Stimulated activated CD4-positive, alpha-beta T cell treated with anti-CD3 and anti-CD28 coated beads, TNF-alpha, amount 100 ng/mL, for 24 hours (primary cell): ENCODE measurements at places on chromosomes 1 and 21.

DNA sequence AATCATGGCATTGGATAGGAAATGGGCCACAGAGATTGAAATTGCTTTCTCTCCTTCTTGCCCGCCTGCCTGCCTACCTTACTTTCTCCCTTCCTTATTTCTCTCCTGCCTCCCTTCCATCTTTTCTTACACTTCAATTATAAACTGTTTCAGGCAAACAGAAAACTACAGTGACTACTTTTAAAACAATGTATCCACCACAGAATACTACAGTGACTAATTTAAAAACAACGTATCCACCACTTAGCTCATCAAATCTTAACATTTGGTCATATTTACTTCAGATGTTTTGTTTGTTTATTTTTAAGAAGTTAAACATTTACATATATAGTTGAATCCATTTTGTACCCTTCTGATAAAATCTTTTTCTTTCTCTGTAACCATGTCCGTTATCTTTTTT, 54.4 kb downstream of the SNRPE start:
- DNase-seq, result no peak

- no peak for DNase-seq
Measured at GRCh38 chr1:220368352-220369265, 96.4 kb upstream of the RAB3GAP2 start.

GRCh38 chr1:232529747-232530146, 100.2 kb downstream of the SIPA1L2 start:
- DNase-seq, result no peak

GRCh38 chr1:156601892-156602291, 613 bp upstream of the GPATCH4 start:
- no peak for DNase-seq

- DNase-seq, result no peak
Measured at GRCh38 chr1:32636914-32637645, 13.3 kb downstream of the ZBTB8OS start.

GRCh38 chr1:154091706-154092105, 63.2 kb downstream of the NUP210L start:
- DNase-seq, result no peak

DNA sequence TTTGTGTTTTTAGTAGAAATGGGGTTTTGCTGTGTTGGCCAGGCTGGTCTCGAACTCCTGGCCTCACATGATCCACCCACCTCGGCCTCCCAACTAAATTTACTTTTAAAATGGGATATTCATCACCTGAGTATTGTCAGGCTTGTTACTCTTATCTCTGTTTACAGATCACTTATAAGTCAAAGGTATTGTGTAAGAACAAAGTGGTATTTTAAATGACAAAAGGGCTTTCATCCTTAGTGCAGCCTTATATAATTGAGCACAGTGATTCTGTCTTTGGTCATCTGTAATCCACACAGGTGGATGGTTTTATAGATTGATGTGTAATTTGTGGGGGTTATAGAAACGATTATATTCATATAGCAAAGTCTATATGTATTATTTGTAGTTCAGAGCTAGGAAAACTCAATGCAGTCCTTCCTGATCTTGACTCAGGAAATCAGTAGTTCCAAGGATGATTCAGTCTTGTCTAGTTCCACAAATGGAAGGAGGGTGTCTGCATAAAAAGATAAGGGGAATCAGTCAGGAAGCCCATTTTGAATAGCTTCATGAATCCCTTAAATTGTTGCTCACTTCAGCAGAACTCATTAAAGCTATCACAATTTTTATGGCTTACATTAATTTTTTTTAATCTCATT, 34.6 kb downstream of the STXBP3 start:
- no peak for DNase-seq

DNA sequence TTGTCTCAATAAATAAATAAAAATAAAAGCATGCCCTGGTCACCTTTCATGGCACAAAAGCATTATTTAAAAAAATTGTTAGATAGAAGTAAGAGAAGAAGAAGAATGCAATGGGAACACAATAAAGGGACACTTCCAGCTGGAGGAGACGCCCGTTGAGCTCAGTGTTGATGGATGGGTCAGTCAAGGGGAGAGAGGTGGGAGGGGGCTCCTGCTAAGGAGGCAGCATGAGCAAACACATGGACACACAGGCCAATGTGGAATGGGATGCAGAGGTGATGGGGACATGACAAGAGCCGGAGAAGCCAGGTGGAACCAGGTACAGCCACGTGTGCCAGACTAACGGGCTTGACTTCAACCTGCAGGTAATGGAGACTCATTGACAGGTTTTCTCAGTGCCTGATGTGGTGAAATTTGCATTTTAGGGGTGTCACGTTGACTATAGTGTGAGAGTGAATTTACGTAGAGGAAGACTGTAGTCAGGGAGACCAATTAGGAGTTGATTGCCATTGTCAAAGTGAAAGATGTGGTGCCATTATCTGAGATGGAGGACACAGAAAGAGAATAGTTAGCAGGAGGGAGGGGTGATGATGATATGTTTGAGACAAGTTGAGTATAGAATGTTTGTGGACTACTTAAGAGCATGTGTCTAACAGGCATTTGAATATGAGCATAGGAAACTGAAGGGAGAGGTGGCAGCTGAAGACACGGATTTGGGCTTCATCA, 48.7 kb upstream of the ATP2B4 start:
- no peak for DNase-seq

- no peak for DNase-seq
Measured at GRCh38 chr1:50416150-50416527, 7.1 kb downstream of the DMRTA2 start.

- no peak for DNase-seq
Measured at GRCh38 chr1:113530021-113530420, 139.7 kb downstream of the MAGI3 start.

GRCh38 chr1:106225403-106225802, 831.1 kb upstream of the PRMT6 start:
- no peak for DNase-seq

DNA sequence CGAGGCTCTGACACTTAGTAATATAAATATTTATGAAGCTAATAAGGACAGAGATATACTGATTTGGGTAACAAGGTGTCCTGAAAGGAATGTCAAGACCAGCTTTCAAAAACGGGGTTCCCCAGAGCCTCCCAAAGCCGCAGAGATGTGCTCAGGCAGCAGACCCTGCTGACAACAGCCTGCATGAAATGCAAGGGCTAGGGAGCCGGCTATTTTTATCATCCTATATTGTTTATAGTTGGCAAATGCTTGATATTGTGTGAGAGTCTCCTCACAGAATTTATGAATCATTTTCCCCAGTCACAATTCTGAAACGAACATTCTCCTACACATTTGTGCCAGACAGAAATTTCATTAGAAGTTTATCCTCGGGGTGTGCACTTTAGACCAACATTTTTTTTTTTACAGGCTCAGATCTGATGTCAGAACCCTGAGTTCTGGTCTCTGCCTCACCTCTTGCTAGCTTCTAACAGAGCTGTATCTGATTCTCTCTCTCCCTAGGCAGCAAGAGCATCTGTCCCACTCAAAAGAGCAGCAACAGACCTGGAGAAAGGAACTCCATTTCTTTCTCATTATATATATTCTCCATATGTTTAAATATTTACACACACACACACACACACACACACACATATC, 302.3 kb upstream of the PLD5 start:
- DNase-seq, result no peak

DNA sequence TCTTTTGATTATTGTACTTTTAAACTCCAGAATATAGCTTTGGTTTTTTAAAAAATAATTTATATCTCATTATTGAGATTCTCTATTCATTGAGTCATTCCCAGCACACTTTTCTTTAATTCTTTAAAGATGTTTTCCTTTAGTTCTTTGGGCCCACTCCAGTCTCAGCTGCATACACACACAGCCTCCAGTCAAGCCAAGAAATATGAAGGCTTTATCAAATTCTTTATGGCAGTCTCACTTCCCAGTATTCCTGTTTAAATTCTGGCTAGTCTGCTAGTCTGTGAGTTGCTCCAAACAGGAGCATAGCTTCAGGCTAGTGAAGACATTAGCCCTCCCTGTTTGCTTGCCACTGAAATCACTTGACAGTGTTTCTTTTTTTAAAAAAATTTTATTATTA, 61.2 kb downstream of the CRP start:
- no peak for DNase-seq

DNA sequence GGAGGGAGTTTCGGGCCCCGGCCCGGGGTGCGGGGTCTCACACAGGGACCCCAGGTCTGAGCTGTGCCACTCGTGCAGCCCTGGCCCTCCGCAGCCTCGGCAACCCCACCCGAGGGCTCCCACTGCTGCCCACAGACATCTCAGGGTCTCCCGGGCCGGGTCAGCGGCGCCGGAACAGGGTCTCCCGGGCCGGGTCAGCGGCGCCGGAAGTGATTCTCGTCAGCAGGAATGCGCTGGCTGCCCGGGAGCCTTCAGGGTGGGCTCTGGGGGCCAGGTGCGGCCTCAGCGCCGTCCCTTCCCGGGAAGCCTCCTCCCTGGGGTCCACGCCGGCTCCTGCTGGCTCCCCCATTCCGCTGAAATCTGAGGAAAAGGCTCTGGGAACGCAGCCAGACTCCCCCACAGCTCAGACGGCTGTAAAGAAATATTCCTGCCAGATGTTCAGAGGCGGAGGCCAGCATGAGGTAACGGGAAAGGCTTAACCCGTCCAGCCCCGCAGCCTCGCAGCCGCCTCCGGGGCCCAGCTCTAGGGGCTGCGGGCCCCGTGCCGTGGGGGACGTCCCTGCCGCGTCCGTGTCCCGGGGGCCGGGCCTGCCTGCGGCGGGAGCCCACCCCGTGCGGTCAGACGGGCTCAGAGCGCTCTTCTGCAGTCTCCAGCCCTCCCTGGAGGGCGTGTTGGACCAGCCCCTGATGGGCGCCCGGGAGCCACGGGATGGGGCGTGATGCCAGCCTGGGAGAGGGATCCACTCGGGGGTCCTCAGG, 8.7 kb upstream of the COL6A1 start:
- no peak for DNase-seq

GRCh38 chr21:37783016-37783415, 133.2 kb downstream of the KCNJ6 start:
- DNase-seq, result no peak

DNA sequence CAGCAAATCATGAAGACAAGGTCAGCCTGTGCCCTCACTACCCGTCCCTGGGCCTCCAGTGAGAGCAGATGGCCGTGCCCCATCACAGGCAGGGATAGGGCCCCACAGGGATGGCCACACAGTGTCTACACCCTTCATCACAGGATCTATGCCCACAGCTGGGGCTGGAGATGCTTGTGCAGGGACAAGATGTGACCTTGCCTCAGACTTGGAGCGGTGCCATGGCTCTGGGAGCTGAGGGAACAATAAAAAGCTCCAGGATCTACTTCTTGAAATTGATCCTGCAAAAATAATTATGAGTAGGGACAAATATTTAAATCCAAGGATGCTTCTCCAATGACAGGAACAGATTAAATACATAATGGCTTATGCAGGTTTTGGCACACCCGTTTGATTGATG, 25.4 kb upstream of the TCEA3 start:
- DNase-seq, result no peak

DNA sequence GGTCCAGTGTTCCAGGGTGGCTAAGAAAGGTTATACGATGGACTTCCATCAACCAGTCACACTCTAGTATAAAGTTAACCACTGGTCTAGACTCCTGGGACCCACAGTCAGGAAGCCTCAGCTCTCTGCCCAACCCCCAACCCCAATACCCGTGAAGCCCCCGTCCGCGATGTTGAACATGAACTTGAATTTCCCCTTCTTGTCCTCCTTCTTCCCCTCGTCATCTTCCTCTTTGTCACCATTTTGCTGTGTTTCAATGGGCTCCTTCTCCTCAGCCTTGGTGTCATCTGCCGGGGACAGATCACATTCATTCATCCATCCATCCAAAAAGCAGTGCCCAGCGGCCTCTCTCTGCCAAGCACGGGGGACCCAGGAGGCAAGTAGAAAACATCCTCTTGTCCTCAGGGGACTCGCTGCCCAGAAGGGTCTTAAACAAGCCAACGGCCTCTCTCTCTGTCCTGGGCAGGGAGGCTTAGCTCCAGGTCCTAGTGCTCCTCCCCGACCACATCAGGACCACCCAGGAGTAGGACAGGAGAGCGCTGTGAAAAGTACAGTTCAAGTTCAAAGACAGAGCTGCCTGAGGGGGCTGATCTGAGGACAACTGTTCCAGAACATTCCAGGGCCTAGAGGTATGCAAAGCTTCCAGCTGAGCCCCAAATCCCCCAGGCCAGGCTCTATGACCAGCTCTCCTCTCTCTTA, 66.5 kb downstream of the KCNAB2 start:
- DNase-seq, result no peak

DNA sequence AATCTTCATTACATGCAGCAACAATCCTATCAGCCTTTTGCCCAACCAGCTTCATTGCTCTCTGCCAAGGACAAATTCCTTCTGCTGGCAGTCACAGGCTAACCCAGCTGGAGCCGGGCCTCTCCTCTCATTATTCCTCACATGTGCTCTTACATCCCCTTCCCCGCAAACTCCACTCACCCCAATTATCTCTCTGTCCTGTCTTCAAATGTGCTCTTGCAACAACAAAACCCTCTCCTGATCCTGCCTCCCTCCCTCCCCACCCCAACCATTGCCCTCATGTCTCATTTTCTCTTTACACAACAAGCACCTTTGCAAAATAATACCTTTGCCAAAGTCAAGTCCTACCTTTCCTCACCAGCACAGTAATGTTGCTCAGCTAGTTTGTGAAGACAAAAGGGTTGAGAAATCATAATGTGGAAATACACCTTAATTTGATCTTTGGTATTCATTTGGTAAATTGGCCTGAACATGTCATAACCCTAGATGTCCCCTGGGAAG, 36.0 kb upstream of the DHCR24 start:
- DNase-seq, result no peak

DNA sequence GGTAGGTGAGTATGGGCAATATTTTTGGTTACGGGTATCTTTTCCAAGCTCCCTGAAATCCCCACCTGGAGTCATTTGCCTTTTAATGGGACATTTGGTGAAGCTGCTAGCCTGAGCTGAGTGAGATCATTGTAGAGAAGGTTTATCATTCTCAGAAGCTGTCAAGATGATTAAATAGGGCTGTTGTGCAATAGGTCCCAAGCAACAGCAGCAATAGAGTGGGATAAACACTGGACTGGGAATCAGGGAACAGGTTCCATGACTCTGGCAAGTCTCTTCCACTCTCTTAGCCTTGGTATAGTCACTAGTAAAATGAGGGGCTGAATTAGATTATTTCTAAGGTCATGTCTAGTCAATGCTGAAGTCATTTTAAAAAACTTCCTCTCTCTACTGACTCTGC, 30.3 kb upstream of the FAM78B start:
- DNase-seq, result no peak

DNA sequence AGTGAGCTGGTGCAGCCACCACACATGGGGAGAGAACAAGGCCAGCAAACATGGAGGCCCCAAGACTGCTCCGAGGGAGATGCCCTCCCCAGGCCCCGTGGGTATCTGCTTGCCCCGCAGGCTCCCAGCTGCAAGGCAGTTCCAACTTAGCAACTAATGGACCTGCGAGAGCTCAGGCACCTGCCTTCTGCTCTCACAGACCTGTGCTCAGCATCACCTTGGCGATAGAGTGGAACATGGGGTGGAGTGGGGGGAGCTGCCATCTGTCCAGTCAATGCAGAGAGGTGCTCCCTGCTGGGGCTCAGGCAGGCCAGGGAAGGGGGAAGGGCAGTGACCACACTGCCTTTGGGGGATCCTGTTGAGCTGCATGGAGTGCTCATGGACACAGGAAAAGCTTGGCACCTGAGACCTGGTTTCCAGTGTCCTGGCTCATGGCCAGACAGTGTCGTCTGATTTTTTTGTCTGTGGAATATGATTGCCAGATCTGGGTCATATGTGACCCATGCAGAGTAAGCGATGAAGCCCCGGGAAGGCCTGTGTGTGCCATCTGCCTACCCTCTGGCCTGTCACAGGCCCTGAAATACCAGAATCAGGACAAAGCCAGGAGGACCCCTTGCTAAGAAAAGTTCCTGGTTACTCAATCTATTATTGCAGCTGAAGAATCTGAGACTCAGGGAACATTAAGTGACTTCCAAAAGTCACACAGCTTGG, 39.9 kb upstream of the TENT5C start:
- no peak for DNase-seq

GRCh38 chr1:222257027-222257426, 290.9 kb downstream of the HHIPL2 start:
- DNase-seq, result no peak
